Thoracic aorta (tissue), 2 donors: ENCODE measurements at places on chromosomes 6 and 20.

DNA sequence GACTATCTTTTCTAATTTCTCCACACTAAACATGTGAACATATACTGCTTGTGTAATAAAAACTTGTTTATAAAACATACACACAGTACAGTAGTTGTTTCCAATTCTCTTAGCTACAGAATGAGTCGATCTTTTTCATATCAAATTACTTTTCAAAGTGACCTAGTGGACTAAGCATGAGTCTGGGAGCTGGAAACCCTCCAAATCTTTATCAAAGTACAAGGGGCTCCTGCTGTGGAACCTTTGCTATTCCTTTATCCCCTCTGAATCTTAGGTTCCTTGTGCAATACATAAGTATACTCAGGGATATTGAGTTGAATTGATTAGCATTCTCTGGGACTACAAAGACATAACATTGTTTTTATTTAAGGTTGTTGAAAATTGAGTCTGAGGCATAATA, 48.7 kb upstream of the TAB2 start:
- no peak for DNase-seq

GRCh38 chr20:44073011-44073674, 113.8 kb downstream of the JPH2 start:
- DNase-seq = no peak

- no peak for DNase-seq
Observed at GRCh38 chr20:21046413-21047070, 59.6 kb downstream of the LINC00237 start.

GRCh38 chr6:157096105-157096504, 227.2 kb downstream of the TMEM242 start:
- no peak for DNase-seq

- DNase-seq = no peak
Observed at GRCh38 chr20:37513779-37514359, 7.2 kb upstream of the NNAT start.

DNA sequence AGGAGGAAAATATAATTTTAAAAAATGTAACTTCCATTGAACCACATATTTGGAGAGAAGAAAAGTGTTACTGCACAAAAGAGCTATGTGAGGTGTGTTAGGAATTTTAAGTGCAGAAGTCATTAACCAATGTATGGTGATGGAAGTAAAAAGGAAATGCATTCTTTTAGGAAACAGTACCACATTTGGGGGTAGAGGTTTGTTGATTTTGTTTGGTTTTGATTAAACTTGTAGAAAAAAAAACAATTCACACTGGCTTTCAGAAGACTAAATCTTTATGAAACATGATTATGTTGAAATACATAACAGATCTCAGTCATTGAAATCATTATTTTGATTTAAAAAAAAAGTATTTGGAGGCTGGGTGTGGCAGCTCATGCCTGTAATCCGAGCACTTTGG, 1287.0 kb upstream of the GJE1 start:
- no peak for DNase-seq

DNA sequence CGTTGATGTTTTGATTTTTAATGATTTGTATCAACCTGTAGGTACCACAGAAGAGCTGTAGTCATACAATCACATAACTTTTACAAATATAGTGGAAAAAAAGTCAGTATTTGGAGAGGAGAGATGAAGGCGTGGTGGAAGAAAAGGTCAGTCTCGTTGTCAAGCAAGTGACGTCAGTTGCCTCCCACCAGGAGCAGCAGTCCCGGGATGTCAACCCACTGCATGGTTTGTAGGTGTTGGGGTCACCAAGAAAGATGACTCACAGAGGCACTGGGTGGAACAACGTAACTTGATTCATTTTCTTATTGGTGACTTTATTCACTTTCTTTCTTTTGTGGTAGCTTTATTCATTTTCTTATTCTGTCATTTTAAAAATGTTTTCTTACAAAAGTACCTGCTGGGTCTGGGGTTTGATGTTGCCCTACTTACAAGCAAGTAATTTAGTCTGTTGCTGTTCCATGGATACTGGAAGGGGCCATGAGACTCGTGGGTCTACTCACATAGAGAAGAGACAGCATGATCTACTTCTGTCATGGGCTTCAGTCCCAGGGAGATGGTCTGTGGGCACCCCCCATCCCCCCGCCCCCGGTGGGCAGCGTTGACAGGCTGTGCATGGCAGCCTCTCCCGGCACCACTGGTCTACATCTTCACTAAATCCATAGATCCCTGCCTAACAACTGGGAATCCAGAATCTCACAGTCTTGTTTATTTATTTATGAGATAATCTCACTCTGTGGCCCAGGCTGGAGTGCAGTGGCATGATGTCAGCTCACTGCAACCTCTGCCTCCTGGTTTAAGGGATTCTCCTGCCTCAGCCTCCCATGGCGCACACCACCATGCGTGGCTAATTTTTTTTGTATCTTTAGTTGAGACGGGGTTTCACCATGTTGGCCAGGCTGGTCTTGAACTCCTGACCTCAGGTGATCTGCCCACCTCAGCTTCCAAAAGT, 36.4 kb upstream of the SYNJ2 start:
- DNase-seq = no peak

DNA sequence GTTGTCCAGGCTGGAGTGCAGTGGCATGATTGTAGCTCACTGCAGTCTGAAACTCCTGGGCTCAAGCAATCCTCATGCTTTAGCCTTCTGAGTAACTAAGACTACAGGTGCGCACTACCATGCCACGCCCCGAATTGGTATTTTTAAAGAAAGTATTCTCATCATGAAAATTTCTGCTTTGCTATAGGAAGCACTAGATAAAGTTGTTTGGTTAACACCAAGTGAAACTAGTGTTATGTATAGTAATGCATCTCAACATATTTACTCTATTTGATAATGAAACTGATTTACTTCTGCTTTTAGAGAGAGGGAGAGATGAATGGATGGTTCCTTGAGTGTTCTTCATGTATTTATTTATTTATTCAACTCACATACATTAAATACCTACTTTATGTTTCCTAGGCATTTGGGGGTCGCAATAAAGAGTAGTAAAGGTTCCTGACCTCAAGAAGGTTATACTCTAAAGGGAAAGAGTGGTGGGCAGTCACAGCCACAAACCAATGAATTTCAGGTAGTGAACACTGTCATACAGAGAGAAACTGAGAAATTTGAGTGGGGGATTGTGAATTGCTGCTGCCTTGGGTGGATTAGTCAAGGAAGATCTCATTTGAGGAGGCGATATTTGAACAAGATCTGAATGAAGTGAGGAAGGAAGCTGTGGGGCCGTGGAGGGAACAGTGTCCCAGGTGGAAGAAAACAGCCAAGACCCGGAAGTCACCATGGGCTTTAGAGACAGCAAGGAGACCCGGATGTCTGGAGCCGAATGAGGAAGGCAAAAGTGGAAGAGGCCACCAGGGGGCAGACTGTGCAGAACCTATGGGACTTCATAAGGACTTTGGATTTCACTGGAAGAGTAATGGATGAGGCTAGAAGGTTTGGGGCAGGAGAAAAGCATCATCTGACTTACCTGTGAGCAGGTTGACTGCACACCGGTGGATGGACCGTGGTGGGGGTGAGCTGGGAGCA, 185.6 kb downstream of the TSHZ2 start:
- no peak for DNase-seq

- no peak for DNase-seq
Observed at GRCh38 chr6:157753291-157753690, 69.8 kb upstream of the SNX9 start.

DNA sequence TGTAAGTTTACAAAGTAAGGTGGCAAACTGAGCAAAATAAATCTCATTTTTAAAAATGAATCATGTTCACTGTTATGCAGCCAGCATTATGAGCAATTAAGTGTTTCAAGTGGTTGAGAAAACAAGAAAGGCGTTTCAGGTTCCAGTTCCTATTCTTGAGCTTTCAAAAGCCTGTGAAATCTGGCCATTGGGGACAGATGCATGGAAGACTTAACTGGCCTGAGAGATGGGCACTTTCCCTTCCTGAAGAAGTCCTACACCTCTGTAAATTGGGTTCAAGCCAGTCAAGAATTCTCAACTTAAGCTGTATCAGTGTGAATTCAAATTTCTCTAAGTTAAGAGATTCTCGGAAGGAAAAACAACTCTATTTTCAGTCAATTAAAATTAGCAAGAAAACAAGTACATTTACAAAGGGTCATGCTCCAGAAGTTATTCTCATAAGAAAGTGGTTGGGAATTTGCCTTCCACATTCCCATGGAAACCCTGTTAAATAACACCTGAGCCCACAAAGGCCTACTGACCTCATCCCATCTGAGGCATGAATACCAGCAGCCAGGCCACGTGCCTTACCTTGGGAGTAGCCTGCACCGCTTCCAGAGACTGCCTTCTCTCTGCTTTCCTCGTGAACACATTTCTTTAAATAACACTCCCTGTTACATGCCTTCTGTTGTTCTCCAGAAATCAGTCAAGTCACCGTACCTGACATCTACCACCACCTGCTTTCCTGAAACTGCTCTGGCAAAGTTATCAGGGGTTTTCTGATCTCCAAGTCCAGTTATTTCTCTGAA, 19.4 kb downstream of the MAP3K5 start:
- no peak for DNase-seq

- no peak for DNase-seq
Observed at GRCh38 chr6:494394-494793, 102.8 kb downstream of the IRF4 start.

GRCh38 chr20:58811334-58811733, 39.4 kb downstream of the GNAS-AS1 start:
- no peak for DNase-seq

DNA sequence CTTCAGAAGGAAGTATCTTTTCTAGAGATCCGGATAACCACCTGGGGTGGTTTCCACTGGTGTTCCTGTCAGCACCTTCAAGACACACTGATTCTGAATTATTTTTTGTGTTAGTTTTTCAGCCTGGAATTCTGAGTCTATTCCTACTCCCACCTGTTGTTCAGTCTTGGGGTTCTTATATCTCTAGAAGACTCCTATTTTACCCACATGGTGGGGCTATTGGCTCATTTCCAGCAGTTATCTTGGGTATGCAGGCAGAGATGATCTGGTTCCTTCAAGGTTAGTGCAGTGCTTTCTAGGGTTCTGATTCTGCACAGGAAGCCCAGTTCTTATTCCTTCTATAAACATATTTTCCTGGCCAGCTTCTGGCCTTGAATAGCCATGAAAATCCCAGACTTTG, 175.6 kb upstream of the PDE7B start:
- no peak for DNase-seq

GRCh38 chr6:133788556-133788955, 100.4 kb upstream of the TCF21 start:
- no peak for DNase-seq

GRCh38 chr20:38907918-38908677, 18.1 kb upstream of the FAM83D start:
- no peak for DNase-seq
